IMR-90 (cell line): ENCODE measurements at places on chromosomes 11 and 22. TPM values are rescaled to one million over a fixed set of nuclear protein-coding genes. Genes with fewer than 3 reads are reported as not detected.

DNA sequence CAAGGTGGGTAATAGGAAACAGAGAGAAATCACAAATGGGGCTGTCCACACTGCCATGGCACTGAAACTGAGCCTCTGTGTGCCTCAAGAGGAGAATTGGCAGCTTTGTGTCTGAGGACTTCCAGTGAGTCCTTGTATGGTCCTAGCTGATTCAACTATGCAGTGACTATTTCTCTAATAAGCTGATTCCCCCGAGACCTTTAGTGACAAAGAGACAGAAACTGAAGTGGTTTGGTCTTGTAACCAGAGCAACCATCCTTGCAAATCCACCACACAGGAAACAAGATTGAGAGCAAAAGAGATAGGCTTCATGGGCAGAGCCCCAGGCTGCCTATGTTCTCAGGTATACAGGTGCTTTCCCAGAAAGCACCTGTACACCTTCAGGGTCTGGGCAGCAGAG lies 1038.5 kb downstream of the NTM start:
- no peak for DNase-seq

- peak; percentile 22 for DNase-seq
Observed at GRCh38 chr11:87176044-87176443, 138.3 kb downstream of the TMEM135 start.

GRCh38 chr11:31959716-31960115 lies 131.2 kb upstream of the RCN1 start:
- DNase-seq = peak; percentile 11

GRCh38 chr11:47154616-47155570 lies 21.8 kb downstream of the ARFGAP2 start:
- DNase-seq = no peak

- DNase-seq = no peak
Observed at GRCh38 chr11:79538775-79539174, 97.9 kb upstream of the TENM4 start.

DNA sequence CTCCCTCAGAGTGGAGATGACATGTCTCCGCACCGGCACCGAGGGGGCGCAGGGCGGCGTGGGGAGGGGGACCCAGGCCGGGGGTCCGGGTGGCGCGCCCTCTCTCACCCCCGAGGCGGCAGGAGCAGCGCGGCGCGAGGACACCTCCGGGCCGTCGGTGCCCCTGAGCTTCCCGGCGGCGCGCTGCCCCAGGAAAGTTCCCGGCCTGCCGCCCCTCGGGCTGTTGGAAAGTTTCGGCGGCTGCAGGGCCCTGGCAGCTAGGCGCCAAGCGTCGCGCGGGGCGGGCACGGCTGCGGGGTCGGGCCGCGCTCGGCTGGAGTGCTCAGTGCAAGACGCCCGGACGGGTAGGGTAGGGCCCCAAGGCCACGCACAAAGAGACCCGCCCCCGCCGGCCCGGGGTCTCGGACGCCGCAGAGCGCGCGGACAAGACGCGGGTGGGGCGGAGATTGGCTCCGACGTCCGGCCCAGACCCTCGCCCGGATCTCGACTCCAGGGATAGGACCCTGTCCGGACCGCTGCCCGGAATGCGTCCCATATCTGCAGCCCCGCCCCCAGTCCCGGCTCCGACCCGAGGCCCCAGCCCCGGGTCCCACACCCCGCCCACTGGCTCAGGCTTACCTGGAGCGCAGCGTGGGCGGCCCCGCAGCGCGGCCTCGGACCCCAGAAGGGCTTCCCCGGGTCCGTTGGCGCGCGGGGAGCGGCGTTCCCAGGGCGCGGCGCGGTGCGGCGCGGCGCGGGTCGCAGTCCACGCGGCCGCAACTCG lies 471 bp downstream of the ARVCF start:
- DNase-seq = no peak

DNA sequence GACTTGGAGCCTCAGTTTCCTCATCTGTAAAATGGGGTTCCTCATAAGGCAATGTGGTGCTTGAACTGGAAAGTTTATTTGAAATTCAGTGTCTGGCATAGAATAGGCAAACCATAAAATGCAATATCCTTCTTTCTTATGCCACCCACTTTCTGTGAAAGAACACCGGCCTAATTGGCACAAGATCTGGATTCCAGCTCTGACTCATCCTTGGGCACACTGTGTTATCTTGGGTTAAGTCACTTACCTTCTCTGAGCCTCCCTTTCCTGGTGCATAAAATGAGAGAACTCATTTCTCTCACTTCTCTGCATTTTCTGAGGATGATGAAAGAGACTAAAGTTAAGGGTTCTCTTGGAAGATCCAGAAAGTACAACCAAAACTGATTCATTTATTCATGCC lies 5.1 kb downstream of the INSC start:
- DNase-seq = no peak

DNA sequence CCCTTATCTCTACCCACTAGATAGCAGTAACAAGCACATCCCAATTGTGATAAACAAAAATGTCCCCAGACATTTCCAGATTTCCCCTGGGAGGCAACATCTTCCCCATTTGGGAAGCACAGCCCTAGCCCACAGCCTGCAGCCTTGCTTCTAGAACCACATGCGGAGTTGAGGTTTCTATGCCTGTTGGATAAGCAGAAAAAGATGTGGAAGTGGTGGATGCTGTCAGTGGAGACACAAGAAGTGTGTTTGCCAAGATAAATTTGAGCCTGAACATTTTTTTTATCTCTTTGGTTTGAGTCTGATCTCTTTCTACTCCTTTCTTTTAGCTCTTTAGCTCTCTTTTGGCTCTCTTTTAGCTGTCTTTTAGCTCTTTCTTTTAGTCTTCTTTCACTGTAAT lies 884.5 kb downstream of the NTM start:
- DNase-seq = no peak

GRCh38 chr11:66264914-66265313 lies 3.5 kb upstream of the RAB1B start:
- no peak for DNase-seq

DNA sequence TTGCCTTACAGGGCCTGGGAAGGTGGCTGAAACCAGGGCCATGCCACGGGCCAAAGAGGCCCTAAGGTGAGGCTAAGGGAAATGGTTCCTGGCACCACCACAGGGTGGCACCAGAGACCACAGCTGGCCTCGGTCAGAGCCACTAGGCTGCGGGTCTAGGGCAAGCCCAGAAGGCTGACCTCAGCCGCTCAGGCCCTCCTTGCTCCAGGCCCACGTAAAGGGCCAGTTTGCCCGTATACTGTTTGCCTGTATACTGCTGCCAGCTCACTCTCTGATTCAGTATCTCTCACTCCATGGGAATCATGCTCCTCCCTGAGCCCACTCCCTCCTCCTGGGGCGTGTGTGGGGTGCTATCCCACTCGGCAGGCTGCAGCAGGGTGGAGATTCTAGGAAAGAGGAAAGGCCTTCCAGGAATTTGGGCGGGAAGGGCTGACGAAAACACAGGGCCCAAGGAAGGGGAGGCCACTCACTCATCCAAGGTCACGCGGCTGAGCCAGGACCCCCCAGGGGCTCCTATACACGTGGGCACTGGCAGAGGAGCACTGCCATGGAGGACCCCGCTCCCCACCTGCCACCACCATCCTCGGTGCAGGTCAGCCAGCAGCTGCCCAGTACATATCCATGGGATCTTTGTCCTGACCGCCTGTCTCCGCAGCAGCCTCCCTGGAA lies 62.4 kb downstream of the NECTIN1 start:
- peak; percentile 47 for DNase-seq

DNA sequence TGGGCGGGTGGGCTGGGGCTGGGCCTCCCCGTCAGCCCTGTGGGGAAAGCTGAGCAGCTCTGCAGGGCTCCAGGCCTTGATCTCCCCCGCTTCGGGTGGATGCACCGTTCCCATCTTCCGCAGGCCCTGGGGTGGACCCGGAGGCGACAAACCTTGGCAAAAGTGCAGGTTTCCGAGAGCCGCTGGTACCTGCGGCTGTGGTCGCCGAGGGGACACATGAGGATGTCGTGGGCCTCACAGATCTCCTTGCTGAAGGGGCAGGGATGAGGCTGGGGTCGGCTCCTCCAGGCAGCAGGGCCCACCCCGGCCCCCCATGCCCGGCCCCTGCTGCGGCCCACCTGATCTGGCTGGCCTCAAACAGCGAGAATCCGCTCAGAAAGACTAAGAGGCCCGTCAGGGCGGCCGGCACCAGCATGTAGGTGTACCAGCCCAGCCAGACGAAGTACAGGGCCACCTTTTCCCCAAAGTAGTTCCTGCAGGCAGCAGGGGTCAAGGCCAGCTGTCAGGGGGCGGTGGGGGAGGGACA lies 11.8 kb downstream of the ANO9 start:
- no peak for DNase-seq

- no peak for DNase-seq
Observed at GRCh38 chr11:133811850-133812685, 33.2 kb downstream of the SPATA19 start.

DNA sequence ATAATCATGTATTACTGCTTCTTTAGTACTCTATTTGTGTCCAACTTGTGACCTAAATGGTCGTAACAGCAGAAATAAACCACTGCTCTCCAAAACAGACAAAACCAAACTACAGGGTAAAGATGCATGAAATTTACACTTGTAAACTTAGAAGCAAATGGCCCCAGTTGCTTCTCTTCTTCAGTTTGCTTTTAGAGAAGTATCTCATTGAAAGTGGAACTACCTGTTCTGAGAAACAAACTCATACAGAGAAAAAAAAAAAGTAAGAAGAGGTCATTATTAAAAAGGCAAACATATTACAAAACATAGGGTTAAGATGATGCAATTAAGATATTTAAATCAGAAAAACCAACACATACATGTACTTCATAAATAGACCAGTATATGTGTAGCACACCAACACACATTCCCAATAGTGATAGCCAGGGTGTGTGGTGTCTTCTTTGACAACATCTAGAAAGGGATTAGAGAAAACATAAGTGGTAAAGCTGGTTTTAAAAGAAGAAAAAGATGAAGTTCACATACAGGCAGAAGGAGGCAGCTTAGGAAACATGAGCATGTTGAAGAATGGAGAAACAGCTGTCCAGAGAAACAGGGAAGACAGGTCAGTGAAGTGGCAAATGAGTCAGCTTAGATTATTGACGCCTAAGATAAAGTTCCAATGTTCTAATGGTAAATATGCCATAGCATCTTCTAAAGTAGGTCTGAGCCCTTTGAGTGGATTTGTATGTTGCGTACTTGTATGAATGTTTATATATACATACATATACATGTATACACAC lies 844.7 kb upstream of the CCDC90B start:
- DNase-seq = no peak

GRCh38 chr22:33271390-33272161 lies 213.4 kb upstream of the SYN3 start:
- peak; percentile 13 for DNase-seq

GRCh38 chr11:83687787-83688186 lies 401.6 kb upstream of the CCDC90B start:
- DNase-seq = no peak

DNA sequence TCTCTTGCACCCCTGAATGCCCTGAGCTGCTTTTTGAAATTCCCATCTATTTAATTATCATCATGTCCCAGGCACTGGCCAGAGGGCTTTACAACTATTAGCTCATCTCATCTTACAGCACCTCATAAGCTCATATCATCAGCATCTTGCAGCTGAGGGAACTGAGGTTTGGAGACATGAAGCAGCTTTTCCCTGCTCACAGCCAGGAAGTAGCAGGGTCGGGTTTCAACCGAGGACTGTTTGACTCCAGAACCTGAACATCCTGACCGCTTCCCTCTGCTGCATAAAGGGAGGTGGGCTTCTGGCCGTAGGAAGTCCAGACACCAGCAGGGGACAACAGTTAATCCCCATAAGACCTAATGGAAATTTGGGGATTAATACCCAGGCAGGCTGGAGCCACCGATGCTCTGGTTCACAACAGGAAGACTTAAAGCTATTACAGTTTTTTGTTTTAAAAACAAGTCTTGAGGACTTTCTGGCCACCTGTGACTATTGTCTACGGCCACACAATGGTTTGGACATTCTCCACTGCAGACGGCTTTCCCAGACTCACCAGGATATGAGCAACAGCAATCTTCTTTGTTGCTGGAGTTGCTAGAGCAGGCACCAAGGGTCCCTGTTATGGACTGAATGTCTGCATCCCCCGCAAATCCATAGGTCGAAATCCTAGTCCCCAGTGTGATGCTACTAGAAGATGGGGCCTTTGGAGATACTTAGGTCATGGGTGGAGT lies 47.4 kb downstream of the CHST1 start:
- DNase-seq = no peak

- no peak for DNase-seq
Observed at GRCh38 chr22:19105867-19106802, 16.1 kb downstream of the DGCR2 start.

GRCh38 chr11:119626871-119627270 lies 102.1 kb downstream of the NECTIN1 start:
- no peak for DNase-seq

DNA sequence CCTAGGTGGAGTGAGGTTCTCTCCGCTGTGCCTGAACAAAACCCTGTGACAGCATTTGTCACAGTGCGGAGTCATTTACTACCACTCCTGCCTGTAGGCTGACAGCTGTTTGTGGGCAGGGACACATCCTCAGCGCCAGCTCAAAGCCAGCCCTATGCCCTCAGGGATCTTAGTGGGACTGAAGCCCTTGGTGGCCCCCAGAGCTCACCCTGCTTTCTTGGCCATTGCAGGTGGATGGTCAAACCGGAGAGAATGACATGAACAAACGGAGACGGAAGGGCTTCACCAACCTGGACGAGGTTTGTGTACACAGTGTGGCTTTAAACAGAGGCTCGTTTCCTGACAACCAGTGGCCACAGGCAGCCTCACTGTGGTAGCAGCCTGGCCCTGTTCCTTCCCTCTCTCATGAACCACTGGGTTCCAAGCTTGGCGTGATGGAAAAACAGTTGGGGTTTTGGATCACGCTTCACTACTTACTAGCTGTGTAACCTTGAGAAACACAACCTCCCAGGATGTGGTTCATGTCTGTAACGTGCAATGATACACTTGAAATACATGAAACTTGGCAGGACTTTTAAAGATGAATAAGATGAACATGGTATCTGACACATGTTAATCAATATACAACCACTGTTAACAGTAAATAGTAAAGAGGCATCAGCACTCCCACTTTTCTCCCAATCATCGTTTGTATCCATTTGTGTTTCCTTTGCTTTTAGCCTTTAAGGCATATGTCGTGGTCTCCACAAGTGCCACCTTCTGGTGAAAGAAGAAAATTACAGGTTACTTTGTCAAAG lies 125.8 kb downstream of the MICAL2 start:
- DNase-seq = peak; percentile 72

OR52N4 gene
- not detected in 2 replicates for total RNA-seq

USP2 gene
- under 0.01 and 0.18 TPM in 2 replicates for total RNA-seq

CALCA gene
- total RNA-seq = not detected in 2 replicates

TRIM34 gene
- 8.6 and 12.5 TPM in 2 replicates for total RNA-seq

BIK gene
- 0.18 and 0.28 TPM in 2 replicates for total RNA-seq

LGALS12 gene
- total RNA-seq = not detected in 2 replicates

CD3G gene
- not detected in 2 replicates for total RNA-seq

ROM1 gene
- 2.2 TPM in 2 replicates for total RNA-seq

UPK3A gene
- total RNA-seq = not detected in 2 replicates

MRTFA gene
- 12.5 and 15.3 TPM in 2 replicates for total RNA-seq
